ENCODE measurements at places on chromosomes 6 and 20. TPM values are rescaled to one million over a fixed set of nuclear protein-coding genes. Genes with fewer than 3 reads are reported as not detected.

DNA sequence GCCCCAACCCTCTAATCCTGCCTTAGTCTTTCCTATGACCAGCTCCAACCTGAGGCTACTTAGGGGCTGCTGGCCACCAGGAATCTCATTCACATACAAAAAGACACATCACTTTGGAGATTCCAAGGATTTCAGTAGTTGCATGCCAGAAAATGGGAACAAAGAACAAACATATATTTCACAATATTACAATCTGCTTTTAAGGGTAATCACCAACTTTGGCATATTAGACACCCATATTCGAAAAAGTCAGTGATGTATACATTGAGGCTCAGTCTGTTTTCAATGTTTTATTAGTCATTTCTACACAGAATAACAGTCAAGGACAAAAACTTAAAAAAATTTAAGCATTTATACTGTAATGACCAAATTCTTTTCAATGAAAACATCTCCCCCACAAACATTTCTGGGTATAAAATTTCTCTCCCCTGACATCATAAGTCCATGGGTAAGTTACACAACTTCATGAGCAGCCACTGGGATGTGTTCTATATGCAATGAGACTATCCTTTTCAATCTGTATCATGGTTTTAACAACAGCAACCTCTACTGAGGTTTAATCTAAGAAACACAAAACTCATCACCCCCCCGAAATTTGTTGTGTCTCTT lies 103.5 kb downstream of the MAP7 start:
- no peaks in the 10 kb centered on the region for H3K27me3 ChIP-seq

GRCh38 chr20:33914919-33915318 lies 78.8 kb upstream of the RALY start:
- no peaks in the 10 kb centered on the region for H3K27me3 ChIP-seq
- DNase-seq: no peak
- no peak overlapping the region for H3K4me3 ChIP-seq
- peaks cover 6% of the 10 kb centered on the region for H3K4me1 ChIP-seq

Gene SLC12A5
- not detected for total RNA-seq

- H3K36me3 ChIP-seq: peaks cover 6% of the 10 kb centered on the region
- H3K27ac ChIP-seq: no peak overlapping the region
- H3K4me3 ChIP-seq: peak overlapping the region; percentile 27
- DNase-seq: no peak
These were observed 123.9 kb downstream of the WDR27 start for GRCh38 chr6:169577974-169578373.

DNA sequence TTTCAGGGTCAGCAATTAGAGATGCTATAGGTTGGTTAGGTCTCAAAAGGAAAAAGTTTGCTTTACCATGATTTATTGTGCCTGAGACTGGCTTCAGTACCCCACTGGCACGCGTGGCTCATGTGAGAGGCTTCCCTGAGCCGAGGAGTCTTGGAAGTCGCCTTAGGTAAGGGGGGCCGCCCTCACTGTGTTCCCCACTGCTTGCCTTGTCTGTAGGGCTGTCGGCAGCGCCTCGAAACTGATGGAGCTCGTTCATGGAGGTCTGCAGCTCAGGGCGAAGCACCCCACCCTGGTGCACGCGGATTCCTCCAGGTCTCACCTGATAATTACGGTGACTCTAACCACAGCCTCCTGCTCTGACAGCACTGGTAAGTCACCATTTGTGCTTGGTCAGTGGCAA lies 39.2 kb downstream of the FRMD1 start:
- no peak for DNase-seq
- H3K27ac ChIP-seq: no peak overlapping the region
- peaks cover 30% of the 10 kb centered on the region for H3K4me1 ChIP-seq

DNA sequence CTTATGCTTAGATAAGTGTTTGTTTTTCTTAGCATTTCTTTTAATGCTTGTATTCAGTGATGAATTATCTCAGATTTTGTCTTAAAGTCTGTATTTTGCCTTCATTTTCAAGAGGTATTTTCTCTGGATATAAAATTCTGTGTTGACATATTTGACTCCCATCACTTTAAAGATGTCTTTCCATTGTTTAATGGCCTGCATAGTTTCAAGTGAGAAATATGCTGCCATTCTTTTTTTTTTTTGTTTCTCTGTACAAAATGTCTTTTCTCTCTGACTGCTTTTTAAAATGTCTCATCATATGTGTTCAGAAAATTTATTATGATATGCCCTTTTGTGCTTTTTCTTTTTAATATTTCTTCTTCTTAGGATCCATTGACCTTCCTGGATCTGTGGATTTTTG lies 578.0 kb upstream of the NOX3 start:
- no peaks in the 10 kb centered on the region for H3K36me3 ChIP-seq
- no peak for DNase-seq
- no peaks in the 10 kb centered on the region for H3K4me1 ChIP-seq
- H3K27ac ChIP-seq: no peak overlapping the region

Gene RFX6
- not detected for total RNA-seq

DNA sequence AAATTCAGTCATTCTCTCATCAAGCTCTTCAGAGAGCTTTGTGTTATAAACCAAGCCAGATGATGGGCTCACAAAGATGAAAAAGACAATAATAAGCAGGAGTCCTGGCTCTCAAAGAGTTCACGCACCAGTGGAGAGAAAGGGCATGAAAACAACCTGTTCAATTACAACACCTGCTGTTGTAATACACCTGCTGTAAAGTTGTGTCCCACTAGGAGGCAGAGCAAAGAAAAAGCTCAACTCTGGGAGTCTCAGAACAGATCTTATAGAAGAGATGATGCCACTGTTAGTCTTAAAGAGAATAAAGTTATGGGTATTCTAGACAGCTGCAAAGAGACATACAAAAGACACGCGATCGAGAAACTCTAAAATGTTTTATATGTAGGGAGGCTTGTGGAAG lies 100.6 kb downstream of the DCDC2 start:
- H3K27ac ChIP-seq: no peak overlapping the region
- H3K27me3 ChIP-seq: peaks cover 38% of the 10 kb centered on the region
- no peaks in the 10 kb centered on the region for H3K36me3 ChIP-seq

- H3K4me3 ChIP-seq: no peak overlapping the region
- peaks cover 13% of the 10 kb centered on the region for H3K4me1 ChIP-seq
- no peaks in the 10 kb centered on the region for H3K36me3 ChIP-seq
These were observed 148.7 kb downstream of the DOK5 start for GRCh38 chr20:54623991-54624569.

GRCh38 chr6:116254297-116255056 lies 602 bp upstream of the TSPYL4 start:
- no peaks in the 10 kb centered on the region for H3K27me3 ChIP-seq
- no peak for DNase-seq
- peak overlapping the region; percentile 92 for H3K4me3 ChIP-seq
- peaks cover 10% of the 10 kb centered on the region for H3K36me3 ChIP-seq
- H3K4me1 ChIP-seq: peaks cover 61% of the 10 kb centered on the region

- H3K36me3 ChIP-seq: peaks cover 20% of the 10 kb centered on the region
- H3K27me3 ChIP-seq: no peaks in the 10 kb centered on the region
- no peak overlapping the region for H3K27ac ChIP-seq
- H3K4me1 ChIP-seq: no peaks in the 10 kb centered on the region
- no peak for DNase-seq
These were observed 24.0 kb downstream of the AAR2 start for GRCh38 chr20:36260316-36260715.

- no peaks in the 10 kb centered on the region for H3K4me1 ChIP-seq
- no peaks in the 10 kb centered on the region for H3K36me3 ChIP-seq
- DNase-seq: no peak
These were observed 91.0 kb upstream of the RIPOR2 start for GRCh38 chr6:25026723-25027122.

- no peak overlapping the region for H3K4me3 ChIP-seq
- peaks cover 17% of the 10 kb centered on the region for H3K4me1 ChIP-seq
- DNase-seq: peak; percentile 67
- peaks cover 10% of the 10 kb centered on the region for H3K36me3 ChIP-seq
- no peaks in the 10 kb centered on the region for H3K27me3 ChIP-seq
These were observed 176.2 kb downstream of the KIF16B start for GRCh38 chr20:16397086-16397485.

GRCh38 chr6:149249370-149250357 lies 67.8 kb upstream of the TAB2 start:
- H3K27me3 ChIP-seq: peaks cover 6% of the 10 kb centered on the region
- no peaks in the 10 kb centered on the region for H3K36me3 ChIP-seq
- no peaks in the 10 kb centered on the region for H3K4me1 ChIP-seq
- no peak overlapping the region for H3K4me3 ChIP-seq

DNA sequence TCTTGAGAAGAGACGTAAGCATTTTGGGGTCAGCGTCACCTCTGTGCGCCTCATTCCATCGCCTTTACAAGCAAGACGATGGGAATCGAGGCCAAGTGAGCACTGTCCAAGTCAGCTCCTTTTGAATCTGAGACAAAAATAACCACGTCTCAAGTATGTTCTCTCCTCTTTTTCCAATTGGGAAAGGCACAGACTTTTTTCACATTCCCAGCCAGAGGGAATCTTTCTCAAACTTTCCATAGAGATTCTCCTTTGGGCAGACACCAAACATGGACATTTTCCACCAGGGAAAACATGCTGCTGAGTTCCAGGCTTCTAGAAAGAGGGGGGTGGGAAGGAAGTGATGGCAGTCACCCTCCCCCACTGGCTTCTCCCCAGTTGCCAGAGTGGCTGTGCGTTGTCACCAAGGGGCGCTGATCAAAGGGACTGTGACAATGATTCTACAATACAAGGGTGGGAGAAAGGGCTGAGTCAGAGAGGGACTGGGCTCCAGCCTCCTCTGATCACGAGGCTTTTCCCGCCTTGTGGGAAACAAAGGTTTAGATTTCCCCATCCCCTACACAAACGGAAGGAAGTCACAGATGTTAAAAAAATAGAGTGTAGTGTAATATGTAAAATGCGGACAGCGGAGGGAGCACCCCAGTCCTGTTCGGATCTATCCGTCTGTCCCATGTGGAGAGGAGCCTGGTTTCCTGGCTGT lies 281.9 kb upstream of the RNF24 start:
- H3K27me3 ChIP-seq: peaks cover 29% of the 10 kb centered on the region
- DNase-seq: peak; percentile 17
- no peaks in the 10 kb centered on the region for H3K36me3 ChIP-seq
- H3K27ac ChIP-seq: peak overlapping the region; percentile 72
- H3K4me1 ChIP-seq: peaks cover 9% of the 10 kb centered on the region

- no peak overlapping the region for H3K27ac ChIP-seq
- H3K27me3 ChIP-seq: peaks cover 42% of the 10 kb centered on the region
- DNase-seq: no peak
- no peak overlapping the region for H3K4me3 ChIP-seq
- no peaks in the 10 kb centered on the region for H3K4me1 ChIP-seq
- H3K36me3 ChIP-seq: no peaks in the 10 kb centered on the region
These were observed 14.5 kb upstream of the CYP24A1 start for GRCh38 chr20:54188132-54188849.

DNA sequence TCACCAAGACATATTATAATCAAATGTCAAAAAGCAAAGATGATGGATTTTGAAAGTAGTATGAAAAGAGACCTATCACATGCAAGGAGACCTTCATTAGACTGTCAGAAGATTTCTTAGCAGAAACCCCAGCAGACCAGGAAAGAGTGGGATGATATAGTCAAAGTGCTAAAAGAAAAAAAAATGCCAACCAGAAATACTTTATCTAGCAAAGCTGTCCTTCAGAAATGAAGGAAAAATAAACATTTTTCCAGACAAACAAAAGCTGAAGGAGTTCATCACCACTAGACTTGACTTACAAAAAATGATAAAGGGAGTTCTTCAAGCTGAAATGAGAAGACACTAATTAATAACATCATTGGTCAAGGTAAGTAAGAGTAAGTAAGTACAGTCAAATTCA lies 251.2 kb upstream of the SASH1 start:
- H3K4me3 ChIP-seq: no peak overlapping the region
- H3K36me3 ChIP-seq: no peaks in the 10 kb centered on the region
- no peaks in the 10 kb centered on the region for H3K4me1 ChIP-seq
- no peak for DNase-seq
- H3K27ac ChIP-seq: no peak overlapping the region

Measured in left ventricle myocardium inferior (tissue), 1 donor.